GM06990 (cell line): ENCODE measurements at places on chromosomes 5 and 9.

GRCh38 chr5:133274597-133274935 is 222.8 kb downstream of the HSPA4 start:
- DNase-seq: no peak

DNA sequence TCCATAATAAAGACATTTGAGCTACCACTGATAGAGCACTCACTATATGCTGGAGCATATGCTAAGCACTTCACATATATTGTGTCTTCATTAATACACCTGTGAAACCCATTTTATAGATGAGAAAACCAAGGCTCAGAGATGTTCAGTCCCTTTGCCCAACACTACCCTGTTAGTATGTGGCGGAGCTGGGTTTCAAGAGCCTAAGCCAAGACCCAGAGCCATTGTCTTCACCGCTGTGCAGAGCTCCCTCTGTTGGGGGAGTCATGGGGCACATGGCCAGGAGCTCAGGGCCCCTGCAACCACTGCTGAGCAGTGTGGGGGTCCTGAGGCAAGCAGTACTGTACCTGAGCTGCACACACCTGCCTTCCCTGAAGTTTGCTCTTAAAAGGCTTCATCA is 37.3 kb upstream of the SLC25A51 start:
- no peak for DNase-seq

DNA sequence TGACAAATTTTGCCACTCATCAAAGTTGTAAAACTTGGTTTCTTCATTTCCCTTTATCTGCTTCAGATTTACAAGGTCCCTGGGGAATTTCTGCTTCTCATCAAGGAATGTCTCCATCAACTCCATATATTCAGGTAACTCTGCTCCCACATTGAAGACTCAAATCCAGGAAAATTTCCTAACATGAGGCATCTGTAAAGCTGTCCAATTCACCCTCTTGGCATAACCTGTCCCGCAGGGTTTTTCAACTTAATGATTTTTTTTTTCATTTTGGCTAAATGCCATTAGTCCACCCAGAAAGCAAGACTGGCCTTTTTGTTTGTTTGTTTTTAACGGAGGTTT is 50.2 kb upstream of the SLC30A5 start:
- DNase-seq: no peak

- DNase-seq: no peak
Observed at GRCh38 chr5:119412279-119413227, 39.7 kb upstream of the HSD17B4 start.

DNA sequence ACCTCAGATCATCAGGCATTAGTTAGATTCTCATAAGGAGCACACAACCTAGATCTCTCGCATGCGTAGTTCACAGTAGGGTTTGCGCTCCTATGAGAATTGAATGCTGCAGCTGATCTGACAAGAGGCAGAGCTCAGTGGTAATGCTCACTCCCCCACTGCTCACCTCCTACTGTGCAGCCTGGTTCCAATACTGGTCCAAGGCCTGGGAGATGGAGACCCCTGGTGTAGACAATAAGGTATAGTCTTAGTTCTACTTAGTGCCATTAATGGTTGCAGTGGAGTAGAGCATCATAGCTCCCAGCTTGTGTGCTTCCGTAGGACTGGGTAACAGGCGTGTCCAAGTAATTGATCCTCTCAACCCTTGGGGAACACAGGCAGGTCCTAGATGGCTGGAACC is 70.4 kb upstream of the ANKRD55 start:
- no peak for DNase-seq

DNA sequence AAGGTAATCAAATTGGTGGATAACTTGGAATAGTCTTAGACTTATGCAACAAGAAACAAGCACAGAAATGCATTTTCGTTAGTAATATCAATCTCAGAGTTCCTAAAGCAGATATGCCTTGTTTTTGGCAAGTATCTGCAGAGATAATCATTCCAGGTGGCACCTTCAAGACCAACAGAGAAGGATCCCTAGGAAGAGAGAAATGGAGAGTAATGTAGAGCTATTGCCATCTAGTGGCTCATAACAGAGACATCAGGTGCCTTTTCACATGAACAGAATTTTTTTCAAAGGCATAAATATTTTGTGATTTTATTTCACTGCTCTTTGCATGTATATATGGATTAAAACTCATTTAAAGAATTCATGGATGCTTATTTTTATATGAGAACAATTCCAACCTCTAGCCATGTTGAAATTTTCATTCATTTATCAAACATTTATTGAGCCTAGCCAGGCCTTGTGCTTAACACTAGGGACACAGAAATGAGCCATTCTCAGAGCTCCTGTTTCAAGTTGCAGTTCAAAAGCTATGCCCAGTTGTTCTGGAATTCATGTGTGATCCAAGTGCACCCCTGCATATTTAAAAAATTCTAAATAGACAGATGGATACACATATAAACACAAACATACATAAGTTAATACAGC is 117.5 kb upstream of the OR13F1 start:
- no peak for DNase-seq

DNA sequence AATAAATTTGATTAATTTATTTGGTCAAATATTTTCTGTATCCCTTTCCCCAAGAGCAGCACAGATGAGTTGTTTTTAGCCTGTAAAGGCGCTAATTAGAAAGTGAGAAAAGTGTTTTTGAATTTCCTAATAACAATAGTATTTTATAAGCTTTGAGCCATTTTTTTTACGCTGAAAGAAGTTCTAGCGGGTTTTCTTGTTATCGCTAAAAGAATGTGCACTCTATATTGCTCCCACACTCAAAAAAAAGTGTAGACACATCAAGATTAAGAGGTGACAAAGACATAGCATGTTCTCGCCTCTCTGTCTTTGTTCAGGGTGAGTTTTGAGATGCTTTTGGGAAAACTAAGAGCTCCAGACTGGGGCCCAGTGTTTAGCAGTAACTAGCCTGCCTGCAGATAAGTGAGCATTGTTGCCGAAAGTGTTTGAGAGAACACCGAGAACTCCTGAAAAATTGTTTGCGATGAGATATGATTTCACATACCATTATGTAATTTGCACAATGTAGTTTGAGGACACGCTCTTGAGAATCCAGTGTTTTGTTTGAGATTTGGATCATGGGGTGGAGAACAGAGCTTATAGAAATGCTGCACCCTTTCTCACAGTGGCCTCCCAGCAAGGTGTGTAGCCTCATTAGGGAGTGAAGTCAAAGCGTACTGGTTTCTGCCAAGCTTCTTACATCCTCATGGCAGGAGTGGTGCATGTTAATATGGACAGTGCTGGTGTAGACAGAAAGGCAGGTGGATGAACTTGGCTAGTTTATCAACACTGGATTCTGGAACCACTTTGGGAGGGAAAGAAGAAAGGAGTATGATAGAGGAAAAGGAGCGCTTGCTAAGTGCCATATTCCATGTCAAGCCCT is 1.5 kb downstream of the F2R start:
- no peak for DNase-seq

GRCh38 chr5:178439493-178440180 is 150.6 kb downstream of the COL23A1 start:
- DNase-seq: no peak

DNA sequence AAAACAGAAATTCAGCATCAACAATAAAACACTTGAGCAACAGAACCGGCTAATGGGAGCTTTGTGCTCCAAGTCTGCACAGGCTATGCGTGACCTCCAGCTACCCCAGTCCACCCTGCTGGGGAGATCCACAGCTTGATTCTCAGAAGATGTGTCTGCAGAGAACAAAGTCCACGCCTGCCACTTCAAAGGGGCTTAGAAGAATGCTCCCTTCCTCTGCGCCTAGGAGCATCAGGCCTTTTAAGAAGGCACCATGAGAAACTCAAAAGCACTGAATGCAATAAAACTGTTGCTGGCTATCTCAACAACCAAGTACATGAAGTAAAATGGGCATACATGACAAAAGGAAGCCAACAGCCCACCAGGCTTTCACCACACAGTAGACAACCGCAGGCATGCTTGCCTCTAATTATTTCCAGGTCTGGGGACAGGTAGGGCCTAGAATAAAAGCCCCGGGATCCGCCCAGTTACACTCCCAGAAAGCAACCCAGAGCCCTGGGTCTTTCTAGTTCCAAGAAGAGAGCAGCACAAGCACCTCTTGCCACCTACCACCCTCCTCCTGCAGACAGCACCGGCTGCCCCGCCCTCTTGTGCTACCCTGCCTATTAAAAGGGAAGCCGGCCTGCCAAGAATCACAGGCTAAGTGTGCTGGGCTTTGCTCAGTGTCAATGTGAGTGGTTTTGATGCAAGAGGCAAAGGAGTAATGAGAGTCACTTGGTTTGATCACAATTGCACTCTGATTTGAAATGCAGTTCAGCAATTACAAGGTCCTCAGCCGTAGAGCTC is 123.2 kb downstream of the SPOCK1 start:
- no peak for DNase-seq

- DNase-seq: no peak
Observed at GRCh38 chr5:75666801-75667200, 50.4 kb downstream of the POC5 start.

DNA sequence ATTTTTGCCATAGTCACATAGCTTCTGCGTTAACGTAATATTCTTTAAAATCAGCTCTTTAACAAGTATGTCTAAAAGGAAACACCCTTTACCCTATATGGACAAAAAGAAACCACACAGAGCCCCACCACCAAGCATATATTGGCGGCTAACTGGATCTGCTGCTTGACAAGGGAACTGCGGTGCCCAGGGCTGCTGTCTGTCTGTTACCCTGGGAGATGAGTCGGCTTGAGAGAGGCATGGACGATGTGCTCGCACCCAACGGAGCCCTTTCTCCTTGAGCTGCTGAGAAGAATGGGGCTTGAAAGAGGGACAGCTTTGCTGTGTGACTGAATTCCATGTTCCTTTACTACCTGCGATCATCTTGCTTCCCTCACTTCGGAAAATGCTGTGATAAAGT is 158.6 kb upstream of the SHB start:
- DNase-seq: no peak

DNA sequence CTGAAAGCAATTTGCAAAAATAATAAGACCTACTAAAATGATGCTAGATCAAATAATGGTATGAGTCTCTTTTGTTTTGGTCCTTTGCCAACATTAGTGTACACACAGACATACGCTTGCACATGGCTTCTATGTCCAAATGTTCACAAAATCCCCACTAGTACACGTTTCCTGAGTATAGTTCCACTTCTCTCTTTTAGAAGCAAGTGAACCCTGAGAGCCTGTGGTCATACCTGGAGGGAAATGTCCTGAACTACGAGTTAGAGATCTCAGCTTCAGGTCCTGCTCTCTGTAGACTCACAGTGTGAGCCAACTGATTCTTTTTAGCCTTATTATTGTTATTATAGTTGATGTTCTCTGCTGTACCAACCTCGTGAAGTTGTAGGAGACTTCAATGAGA is 47.3 kb upstream of the ACTBL2 start:
- DNase-seq: no peak

GRCh38 chr5:82352146-82352791 is 74.1 kb upstream of the RPS23 start:
- DNase-seq: no peak
